GM12864 (cell line): ENCODE measurements at places on chromosomes 16 and 17.

- DNase-seq = no peak
These were observed 517 bp downstream of the RUNDC1 start for GRCh38 chr17:42980766-42981397.

- no peak for DNase-seq
These were observed 71.8 kb downstream of the ZNF18 start for GRCh38 chr17:11925262-11926021.

DNA sequence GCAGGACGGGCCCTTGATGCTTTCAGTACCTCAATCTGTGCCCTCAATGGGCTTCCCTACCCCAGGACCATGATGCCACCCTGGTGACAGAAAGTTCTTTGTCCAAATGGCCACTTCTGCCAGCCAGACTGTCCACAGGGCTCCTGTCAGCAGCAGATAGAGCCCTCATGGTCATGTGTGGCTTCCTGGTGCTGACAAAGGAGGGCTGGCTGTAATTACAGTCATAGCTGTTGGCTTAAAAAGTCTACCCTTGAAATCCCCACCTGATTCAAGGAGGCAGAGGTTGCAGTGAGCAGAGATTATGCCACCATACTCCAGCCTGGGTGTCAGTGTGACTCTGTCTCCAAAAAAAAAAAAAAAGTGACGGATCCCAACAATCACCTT lies 3.3 kb downstream of the TRPV2 start:
- no peak for DNase-seq

- DNase-seq = no peak
These were observed 164.5 kb upstream of the PIRT start for GRCh38 chr17:11002417-11002816.

GRCh38 chr17:75531721-75532072 lies 6.2 kb downstream of the LLGL2 start:
- DNase-seq = no peak

- DNase-seq = no peak
These were observed 20.7 kb downstream of the BANP start for GRCh38 chr16:87971933-87972332.

DNA sequence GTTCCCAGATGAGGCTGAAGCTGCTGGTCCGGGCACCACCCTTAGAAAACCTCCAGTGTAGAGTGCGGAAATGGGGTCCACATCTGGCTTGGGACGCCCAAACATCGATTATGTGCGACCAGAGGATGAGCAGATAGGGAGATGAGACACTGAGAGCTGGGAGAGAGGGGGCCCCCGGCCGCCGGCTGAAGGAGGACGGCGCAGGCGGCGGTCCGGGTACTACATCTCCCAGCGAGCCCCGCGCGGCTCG lies 182 bp upstream of the SPECC1 start:
- DNase-seq = no peak

DNA sequence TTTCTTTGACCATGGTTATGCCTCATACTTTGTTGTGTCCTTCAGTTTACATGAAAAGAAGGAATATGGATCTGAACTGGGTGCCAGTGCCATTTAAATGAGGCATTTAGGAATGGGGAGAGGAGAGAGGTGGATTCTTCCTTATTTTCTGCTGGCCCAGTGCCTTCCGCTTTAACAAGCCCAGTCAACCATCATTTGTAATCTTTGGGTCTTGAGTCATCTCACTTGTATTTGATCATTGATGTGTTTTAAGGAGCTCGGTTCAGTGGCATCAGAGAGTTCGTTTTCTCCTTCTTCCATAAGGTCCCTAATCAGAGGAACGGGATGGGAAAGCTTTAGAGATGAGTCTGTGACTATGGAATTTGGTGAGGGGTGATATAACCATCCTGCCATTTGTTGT lies 334.9 kb downstream of the WWOX start:
- no peak for DNase-seq

- no peak for DNase-seq
These were observed 148.3 kb downstream of the KATNIP start for GRCh38 chr16:27698266-27698665.

GRCh38 chr16:50025537-50025931 lies 509 bp downstream of the CNEP1R1 start:
- no peak for DNase-seq

DNA sequence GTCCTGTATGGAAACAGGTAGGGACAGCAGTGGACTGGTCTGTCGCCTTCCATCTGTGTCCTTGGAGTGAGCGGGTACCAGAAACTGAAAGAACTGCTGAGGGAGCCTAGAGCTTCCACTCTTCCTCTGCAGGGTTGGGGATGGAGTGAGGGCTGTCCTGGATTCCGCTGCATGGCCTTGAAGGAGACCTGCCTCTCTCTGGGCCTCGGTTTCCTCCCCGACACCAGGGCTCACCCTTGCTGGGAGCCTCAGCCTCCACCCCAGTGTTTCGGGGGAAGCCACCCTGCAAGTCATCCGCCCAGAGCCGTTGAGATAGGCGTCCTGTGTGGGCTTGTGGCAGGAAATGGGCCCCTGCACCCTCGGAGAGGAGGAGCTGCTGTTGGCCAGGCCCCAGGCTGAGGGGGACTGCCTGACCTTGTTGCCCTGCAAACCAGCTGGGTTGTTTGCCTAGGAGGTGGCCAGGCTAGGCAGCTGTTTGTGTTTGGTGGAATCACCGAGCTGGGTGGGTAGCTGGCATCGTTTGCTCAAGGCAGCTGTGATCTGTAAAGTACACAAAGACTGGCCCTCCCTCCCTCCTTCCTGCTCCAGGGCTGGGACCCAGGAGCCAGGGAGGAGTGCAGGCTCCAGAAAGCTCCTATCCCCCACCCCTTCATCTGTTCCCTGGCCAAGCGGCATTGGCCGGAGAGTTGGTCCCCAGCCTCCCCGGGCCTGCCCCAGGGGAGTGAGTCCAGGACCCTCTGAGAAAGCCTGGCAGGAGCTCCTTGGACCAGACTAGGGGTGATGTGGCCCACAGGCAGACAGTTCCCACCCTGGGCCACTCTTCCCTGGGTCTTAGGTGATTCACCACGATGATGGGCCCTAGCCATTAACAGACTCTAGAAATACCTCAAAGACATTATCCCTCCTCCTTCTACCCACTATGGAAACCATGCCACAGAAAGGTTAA lies 1.3 kb downstream of the RAB37 start:
- peak; percentile 41 for DNase-seq

- no peak for DNase-seq
These were observed 23.4 kb downstream of the MYH13 start for GRCh38 chr17:10349403-10349802.

GRCh38 chr17:2929881-2930533 lies 133.4 kb downstream of the OR1D5 start:
- DNase-seq = no peak

- no peak for DNase-seq
These were observed 3.1 kb upstream of the SETD6 start for GRCh38 chr16:58511933-58512815.

DNA sequence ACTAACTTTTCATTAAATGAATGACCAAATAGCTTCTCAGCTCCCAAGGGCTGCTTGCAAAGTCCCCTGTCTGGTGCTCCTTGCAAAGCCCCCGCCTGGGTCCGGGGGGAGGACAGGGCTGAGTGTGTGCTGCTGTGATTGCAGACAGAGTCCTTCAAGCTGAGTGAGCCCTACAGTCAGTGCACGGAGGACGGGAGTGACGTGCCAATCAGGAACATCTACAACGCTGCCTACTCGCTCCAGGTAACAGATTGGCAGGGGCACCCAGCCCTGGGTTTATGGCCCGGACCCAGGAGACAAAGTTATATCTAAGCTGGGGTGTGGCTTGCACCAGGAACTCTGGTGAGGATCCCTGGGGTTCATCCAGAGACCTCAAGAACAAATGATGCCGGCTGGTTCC lies 27.1 kb downstream of the SCNN1G start:
- DNase-seq = no peak

- no peak for DNase-seq
These were observed 20.9 kb downstream of the METRNL start for GRCh38 chr17:83100220-83100852.

- DNase-seq = no peak
These were observed 1.2 kb upstream of the P2RX1 start for GRCh38 chr17:3917391-3917931.

GRCh38 chr17:80961541-80962330 lies 29.9 kb upstream of the CHMP6 start:
- DNase-seq = no peak

- DNase-seq = no peak
These were observed 8.9 kb downstream of the ACOX1 start for GRCh38 chr17:75970011-75970523.

DNA sequence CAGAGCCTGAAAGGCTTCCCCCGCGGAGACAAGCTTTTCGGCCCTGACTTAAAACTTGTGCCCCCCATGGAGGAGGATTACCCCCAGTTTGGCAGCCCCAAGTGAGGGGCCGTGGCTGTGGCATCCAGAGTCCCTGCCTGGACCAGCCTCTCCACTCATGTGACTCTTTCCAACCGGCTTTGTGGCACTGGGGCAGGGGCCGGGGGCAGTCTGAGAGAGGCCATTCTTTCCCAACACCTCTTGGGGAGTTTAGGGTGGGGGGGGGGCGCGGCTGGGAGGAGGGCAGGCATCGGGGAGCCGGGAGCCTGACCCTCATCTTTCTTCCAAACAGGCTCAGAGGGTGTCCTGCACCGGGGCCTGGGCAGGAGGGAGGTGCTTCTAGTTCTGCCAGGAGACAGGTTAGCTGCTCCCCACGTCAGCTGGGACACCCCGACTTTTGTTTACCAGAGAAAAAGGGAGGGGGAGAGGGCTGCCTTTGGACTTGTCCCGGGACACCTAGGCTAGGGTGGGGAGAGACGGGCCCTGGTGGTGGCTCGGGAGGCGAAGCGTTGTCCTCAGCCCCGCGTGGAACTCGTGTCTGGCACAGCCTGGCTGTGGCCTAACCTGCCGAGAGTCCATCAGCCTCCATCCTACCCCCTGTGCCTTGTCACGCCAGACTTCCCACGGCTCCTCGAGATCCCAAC lies 7.3 kb upstream of the SERPINF1 start:
- no peak for DNase-seq

- no peak for DNase-seq
These were observed 7.9 kb downstream of the FUS start for GRCh38 chr16:31187808-31188189.

DNA sequence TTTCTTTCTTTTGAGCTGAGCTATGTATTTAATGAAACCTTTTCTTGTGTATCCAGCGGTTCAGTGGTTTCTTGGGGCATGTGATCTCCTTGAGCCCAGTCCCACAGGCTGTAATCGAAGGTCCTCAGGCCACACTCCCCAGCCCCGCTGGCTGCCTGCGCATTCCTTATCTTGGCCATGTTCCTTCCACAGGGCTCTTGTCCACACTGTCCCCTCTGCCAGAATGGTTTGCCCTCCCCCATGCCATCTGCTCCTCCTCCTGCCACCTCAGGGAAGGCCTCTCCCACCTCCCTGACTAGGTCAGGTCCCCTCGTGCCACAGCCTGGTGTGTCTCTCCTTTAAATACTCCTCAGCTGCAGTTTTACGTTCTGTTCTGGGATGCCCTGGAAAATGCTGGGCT lies 12.1 kb upstream of the NLRC5 start:
- no peak for DNase-seq

GRCh38 chr17:34357398-34357797 lies 1.1 kb downstream of the CCL13 start:
- DNase-seq = no peak

DNA sequence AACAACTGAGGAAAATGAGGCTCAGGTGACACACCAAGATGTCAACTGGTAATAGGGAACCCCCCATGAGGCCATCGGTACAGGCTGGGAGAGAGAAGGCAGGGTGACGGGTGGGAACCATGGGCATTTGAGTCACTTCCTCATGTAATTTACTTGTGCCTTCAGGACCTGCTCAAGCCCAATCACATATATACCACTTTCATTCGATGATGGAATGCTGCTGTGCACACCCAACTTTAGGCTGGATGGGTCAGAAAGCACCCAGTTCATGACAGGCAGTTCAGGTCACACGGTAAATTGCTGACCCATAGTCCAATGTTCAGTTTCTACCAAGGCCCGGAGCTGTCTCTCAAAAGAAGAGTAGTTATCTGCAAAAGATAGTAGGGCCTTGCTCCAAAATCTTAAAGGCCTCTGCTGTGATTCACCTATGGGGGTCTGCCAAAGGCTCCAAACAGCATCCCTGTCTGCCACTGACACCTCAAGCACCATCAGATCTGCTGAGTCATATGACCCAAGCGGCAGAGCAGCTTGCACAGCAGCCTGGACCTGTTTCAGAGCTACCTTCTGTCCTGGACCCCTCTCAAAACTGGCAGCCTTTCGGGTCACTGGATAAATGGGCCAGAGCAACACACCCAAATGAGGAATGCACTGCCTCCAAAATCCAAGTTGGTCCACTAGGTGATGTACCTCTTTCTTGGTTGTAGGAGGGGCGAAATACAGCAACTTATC lies 24.7 kb downstream of the ZZEF1 start:
- no peak for DNase-seq

DNA sequence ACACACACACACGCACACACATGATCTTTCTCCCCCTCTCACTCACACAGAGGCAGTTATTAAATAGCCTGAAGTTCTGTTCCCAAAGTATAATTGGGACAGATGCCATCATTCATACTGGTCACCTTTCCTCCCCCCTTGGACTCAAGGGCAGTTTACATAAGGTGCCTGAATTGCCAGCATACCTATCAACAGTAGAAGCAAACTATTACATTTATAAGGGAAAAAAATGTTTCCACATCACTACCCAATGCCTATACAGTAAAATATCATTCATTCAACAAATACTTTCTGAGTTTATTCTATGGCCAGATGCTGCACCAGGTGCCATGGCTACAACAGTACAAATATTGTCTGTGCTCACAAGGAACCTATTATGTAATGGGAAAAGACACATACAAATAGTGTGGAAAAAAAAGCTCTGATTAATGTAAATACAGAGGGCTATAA lies 6.3 kb downstream of the CNTD1 start:
- no peak for DNase-seq

DNA sequence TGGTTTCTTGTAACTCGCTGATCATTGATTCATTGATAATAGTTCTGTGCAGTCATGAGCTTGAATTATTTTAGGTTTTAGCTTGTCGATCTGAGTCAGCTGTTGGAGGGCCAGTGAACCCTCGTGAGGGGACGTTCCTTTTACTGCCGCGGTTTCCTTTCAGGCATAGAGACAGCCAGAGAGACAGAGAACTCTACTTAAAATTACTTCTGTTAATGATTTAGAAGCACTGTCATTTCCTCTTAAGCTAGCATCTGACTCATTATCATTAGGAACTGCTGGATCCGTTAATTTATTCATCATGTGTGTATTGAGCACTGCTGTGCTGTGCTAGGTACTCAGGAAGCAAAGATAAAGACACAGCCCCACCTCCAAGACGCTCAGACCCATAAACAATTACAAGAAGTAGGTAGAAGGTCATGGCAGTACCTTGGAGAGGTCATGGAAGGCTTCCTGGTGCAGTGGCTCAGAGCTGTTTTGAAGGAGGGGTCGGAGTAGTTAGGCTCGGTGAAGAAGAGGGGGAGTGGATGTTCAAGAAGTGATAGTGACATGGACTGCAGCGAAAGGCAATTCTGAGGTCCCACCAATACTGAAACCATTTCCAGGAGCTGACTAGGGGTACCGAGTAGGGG lies 3.3 kb downstream of the PGS1 start:
- no peak for DNase-seq

DNA sequence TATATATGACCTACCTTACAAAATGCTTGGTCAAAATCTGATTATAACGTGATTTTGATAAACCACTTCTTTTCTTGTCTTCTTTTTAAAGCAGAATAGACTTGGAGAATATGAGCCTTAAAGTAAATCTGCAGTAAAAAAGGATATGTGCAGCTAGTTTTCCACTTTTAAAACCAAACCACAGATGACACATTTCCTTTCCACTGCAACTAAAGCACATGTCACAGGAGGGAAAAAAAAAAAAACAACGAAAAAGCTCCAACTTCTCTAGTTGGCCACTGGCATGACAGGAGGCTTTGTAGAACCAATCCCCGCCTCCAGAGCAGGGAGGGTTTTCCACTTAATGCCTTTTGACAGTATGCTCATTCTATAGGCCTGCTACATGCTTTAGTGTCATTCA lies at the start of gene EVI2A:
Gene EVI2A (minus strand): TSS at position 142 of the 400 bp plus-strand sequence. CDS start 2,609 bp downstream, outside the sequence.
- peak; percentile 84 for DNase-seq
